ENCODE measurements at places on chromosomes 11 and 22.

DNA sequence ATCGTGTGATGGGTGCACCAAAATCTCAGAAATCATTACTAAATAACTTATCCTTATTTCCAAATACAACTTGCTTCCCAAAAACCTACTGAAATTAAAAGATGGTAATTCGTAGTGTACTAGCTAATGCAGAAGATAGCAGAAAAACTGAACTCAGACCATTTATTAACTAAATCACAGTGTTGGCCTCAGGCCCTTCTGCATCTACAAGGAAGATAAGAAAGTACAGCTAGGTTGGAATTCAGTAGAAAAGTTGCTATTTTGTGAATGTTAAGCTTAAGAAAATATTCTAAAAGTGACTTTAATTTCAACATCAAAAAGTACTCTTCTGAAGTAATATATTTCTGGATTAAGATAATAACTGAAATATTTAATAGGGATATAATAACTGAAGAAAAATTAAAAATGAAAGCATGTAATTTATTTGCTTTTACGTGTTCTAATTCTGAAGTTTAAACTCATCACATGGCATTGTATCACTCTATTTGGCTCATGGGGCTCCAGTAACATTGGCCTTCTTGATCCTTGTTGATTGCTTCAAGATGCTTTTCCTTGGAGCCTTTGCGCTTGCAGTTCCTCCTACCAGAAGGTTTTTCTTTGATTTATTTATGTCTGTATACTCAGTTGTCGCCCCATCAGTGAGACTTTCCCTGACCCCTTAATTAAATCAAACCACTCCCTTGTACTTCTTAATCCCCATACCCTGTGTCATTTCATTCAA lies 847.9 kb upstream of the ANO3 start:
- DNase-seq, result no peak

DNA sequence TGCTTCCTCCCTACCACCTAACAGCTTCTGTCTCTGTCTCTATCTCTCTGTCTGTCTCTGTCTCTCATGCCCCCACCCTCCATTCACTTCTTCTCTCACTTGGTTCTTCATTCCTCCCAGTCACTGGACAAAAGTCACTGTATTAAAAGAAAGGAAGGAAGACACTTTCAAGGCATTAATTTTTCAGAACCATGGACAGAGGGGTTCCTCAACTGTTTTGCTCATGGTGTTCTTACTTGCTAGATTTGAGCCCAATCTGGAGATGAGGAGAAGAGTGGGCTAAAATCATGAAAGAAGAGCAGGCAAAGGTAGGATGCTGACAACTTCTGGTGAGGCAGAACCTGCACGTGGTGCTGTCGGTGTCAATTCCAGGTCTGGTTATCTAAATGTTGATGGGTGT lies 116.7 kb upstream of the LARGE1 start:
- no peak for DNase-seq

DNA sequence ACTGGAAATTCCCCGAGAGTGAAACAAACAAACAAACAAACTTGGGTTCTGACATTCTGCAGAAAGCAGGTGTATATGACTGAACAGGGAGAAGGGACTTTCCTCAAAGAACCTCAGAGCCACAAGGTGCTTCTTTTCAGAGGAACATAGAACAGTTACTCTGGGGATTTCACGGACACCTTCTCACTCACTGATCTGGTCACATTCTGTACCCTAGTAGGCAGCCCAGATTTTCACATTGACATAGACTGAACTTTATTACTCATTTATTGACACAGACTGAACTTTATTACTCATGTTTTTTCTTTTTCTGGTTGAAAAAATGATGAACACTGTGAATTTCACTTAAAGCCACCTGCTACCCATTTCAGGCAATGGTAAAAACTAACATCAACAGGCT lies 263.0 kb downstream of the OPCML start:
- DNase-seq, result no peak

DNA sequence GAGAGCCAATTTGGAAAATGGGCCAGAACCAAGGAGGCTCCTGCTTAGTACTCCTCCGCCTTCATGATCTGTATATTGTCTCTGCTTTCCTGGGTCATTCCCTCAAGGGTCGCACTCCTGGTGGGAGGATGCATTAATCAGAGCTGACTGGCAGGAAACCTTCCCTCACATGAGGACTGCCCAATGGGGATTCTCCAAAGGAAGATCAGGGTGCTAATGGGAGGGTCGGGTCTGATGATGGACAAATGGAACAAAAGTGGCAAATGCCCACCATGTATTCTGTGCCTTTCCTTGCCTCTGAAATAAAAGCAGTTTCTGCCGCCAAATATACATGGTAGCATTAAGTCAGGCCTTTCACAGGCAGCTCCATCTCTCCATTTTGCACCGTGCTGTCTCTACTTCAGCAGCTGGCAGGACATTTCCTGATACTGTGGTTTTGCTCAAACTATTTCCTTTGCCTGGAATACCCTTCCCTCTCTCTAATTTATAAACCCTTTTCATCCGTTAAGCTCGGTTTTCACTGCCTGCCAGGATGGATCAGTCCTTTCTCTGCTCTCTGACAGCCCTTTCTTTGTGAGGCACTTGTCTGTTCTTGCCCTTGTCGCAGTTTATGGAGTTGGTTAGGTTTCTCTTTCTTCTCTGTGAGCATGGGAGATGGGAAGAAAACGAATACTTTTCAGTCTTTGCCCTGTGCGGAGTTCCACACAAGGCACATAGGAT lies 13.5 kb downstream of the SREBF2 start:
- DNase-seq, result no peak

DNA sequence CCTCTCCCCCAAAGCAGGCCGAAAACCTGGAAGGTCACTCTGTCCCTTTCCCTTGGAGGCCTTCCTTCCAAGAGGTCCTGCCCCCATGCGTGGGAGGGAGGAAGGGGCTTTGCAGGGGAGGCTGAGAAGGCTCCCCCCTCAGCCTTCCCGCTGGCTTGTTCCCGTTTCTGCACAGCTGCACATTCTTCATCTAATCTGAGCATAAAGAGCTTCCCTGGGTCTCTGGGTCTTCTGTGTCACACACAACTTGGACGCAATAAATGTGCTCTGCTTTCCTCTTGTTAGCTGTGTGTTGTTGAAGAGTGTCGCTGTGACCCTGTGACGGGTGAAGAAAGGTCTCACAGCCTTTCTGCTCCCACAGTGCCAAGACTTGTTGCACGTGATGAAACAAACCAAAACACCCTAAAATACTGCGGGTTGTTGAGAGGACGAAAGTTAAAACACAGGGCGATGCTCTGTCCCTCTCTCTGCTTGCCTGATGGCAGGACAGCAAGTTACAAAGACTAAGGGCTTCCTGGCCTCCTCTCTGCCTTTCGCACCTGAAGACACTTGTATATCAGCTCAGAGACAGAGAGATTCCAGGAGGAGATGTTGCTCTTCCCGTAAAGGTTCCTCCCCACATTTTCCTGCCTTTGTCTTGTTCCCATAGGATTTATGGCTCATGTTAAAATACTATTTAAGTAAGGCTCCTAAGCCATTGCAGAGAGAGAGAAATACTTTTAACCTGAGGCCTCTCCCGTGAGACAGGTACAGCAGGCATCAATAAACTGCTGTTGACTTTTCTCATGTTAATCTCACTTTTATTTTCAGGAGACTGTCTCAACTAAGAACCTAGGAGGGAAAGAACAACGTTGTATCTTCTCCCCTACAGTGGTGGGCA lies 15.4 kb upstream of the IFITM3 start:
- no peak for DNase-seq

DNA sequence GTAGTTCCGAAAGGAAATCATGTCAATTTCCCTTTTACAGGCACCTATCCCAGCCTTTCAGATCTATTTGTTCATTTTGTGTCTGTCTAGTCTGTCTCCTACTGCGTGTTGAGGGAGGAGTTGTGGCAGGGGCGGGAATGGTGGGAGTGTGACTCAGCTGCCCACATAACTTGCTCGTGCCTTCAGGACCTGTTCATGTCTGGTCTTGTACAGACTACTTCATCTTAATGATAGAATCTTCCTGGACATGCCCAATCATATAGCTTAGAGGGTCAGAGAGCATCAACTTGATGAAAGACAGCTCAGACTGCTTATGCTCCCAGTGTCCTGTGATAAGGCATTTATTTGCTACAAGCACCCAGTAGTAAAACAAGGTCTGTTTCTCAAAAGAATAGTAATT lies 61.0 kb upstream of the BIRC3 start:
- peak; percentile 82 for DNase-seq

DNA sequence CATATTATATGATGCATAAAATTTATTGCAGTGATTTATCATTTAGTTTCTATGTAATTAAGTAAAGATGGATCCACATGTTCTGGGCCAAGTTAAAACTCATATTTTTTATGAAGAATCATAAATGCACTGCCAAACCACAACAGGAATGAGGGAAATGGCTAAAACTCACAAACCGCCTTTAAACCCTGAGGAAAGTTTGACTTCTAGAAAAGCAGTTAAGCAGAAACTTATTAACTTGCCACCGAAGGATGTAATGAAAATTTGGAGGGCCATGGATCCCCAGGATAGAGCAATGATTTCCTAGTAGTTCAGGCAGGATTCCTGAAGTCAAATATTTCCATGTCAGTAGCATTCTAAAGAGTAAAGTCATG lies 218.3 kb upstream of the CTSC start:
- DNase-seq, result peak; percentile 36

- no peak for DNase-seq
Observed at GRCh38 chr22:47686594-47687345, 924.3 kb downstream of the TBC1D22A start.

GRCh38 chr11:2860636-2861035 lies 24.9 kb downstream of the CDKN1C start:
- peak; percentile 56 for DNase-seq

GRCh38 chr22:49303061-49303735 lies 524.5 kb downstream of the BRD1 start:
- no peak for DNase-seq

DNA sequence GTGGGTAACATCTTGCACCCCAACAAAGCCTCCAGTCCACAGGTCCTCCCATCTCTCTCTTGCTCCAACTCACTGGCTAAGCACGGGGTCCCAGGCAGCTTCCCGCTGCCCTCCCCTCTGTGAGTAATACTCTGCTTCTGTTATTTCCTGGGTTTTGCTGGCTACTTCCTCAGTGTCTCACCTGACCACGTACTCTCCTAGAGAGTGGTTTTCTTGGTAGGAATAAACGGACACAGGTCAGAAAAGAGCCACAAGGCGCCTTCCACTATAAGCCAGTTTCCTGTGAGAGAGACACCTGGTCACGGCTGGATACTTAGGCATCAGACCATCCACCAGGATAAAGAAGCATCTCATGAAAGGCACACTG lies 36.0 kb downstream of the ARRB1 start:
- no peak for DNase-seq

DNA sequence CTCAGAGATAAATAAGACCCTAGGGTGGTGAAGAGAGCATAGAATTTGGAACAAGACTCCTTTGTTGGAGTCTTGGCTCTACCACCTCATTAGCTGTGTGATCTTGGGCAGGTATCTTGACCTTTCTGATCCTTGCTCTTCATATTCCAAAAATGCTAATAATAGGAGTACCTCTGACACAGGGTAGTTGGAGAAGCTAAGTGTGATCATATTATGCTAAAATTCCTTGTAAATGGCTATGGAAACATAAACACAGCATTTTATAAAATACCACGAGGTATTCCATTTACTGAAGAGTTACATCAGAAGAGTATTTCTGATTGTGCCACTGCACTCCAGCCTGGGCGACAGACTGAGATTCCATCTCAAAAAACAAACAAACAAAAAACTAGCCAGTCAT lies 9.4 kb downstream of the PTPRJ start:
- no peak for DNase-seq
